CD4-positive, alpha-beta T cell treated with Interleukin-17A for 1 hour (primary cell): ENCODE measurements at places on chromosomes 12 and 14.

DNA sequence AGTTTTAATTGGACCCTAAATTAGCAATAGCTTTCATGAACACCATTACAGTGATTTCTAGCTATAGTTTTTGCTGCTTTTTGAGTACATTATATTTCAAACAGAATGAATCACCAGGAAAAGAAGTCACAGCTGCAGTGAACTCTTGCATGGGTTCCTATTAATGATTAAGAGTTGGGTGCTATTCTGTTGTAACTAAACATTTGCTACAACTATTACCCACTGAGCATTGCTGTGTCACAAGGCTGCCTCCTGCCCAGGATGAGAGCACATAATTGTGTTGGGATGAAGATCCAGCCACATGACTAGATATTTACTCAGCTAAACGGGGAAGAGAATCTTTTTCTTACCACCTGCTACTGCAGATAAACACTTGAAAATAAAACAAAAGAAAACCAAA lies 152.7 kb downstream of the GXYLT1 start:
- DNase-seq = no peak

GRCh38 chr12:116421785-116422538 lies 137.2 kb upstream of the MAP1LC3B2 start:
- no peak for DNase-seq

DNA sequence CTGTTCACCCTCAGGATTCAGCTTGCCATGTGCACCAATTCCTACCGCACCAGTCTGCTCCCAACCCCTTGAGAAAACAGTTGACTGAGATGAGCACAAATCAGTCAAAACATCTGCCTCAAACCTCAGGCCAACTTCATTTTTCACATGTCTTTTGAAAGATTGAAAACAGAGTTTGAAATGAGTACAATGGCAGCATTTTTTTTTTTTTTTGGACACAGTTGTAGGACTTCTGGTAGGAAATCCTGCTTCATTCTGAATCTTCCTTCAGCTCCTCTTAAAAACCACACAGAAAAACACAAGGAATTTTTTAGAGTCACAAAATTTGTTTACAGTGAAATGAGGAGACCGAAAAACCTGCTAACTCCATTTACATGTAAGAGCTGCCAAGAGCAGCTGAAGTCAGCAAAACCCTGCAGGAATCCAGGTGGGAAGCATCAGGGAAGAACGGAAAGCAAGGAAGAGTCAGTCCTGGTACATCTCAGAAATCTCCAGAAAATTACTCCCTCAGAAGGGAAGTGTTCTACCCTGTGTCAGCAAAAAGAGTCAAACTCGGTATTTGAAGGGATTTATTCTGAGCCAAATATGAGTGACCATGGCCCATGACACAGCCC lies 100.3 kb upstream of the TMTC1 start:
- DNase-seq = no peak

DNA sequence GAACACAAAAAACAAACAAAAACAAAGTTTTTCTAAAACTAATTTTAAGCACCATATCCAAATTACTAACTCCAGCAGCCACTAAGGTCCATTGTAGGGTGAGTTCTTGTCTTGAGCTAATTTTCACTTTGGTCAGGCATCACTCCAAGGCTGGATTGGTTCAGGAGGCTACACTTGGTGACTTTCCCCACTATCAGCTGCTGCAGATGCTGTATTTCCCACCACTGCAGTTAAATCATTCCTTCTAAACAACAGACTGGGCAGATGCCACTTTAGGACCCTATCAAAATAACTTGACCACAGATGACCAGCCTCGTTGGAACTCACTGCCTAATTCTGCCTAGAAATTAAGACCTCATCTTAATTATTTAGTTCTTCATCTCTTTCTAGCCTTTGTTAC lies 140.5 kb downstream of the SLC16A7 start:
- no peak for DNase-seq

GRCh38 chr12:124509300-124509675 lies 58.1 kb downstream of the NCOR2 start:
- no peak for DNase-seq

- no peak for DNase-seq
These were observed 65.6 kb upstream of the DLK1 start for GRCh38 chr14:100660882-100661635.

DNA sequence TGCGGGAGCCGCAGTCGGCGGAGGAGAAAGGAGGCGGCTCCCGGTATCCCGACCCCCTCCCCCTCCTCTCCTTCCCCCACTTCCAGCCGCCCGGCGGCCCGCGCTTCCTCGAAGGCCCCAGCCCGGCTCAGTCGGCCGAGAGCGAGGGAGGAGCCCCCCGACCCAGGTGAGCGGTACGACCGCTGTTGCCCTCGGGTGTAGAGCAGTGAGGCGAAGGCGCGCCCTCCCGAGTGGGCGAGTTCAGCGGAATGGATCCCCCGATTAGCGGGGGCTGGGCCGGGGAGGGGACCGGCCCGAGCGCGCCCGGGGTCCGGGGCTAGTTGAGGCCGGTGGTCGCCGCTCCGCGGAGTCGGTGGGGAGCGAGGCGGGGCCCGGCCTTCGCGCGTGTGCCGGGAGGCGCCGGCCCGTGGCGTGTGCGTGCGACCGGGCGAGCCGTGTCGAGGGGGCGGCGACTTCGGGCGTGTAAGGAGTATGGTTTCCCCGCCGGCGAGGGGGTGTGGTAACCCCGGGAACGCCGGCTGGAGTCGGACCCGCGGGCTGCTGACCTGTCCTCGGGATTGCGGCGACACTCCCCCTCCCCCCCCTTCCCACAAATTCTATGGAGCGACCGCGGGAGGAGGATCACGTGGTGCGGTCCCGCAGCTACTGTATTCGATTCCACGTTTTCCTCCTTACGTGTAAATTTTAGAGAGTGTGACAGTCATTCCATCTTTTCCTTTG lies 501 bp downstream of the RIMKLB start:
- DNase-seq = peak; percentile 42

- DNase-seq = no peak
These were observed 364.3 kb downstream of the TMEM121 start for GRCh38 chr14:105890474-105891220.

- DNase-seq = no peak
These were observed 22.5 kb downstream of the CABP1 start for GRCh38 chr12:120662879-120663278.

GRCh38 chr14:62117010-62117750 lies 355.0 kb downstream of the SNAPC1 start:
- peak; percentile 51 for DNase-seq

- no peak for DNase-seq
These were observed 920.5 kb downstream of the NRXN3 start for GRCh38 chr14:79090641-79091180.

- DNase-seq = no peak
These were observed 73.9 kb downstream of the NEDD1 start for GRCh38 chr12:96980991-96981414.

- no peak for DNase-seq
These were observed 47.2 kb downstream of the UBE3B start for GRCh38 chr12:109524466-109525278.

- peak; percentile 22 for DNase-seq
These were observed 1.4 kb upstream of the RNF10 start for GRCh38 chr12:120532701-120533238.

- no peak for DNase-seq
These were observed 44.2 kb upstream of the RASSF3 start for GRCh38 chr12:64566122-64566521.

DNA sequence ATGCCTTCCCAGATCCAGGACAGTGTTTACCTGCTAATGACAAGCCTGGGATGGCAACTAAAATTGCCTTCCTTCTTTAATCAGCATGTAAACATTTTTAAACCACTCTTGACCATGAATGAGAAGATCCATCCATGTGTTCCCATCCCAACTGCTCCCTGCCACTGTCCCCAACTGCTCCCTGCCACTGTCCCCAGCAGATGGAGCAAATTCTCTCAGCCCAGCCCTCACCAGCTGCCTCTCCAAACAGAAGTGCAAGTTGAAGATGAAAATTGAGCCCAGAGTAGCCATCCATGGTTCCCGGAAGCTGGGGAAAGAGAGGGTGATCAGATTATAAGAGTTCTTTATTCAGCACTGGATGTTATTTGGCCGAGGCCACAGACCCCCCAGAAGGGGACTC lies 133.1 kb downstream of the SLC15A4 start:
- DNase-seq = no peak

DNA sequence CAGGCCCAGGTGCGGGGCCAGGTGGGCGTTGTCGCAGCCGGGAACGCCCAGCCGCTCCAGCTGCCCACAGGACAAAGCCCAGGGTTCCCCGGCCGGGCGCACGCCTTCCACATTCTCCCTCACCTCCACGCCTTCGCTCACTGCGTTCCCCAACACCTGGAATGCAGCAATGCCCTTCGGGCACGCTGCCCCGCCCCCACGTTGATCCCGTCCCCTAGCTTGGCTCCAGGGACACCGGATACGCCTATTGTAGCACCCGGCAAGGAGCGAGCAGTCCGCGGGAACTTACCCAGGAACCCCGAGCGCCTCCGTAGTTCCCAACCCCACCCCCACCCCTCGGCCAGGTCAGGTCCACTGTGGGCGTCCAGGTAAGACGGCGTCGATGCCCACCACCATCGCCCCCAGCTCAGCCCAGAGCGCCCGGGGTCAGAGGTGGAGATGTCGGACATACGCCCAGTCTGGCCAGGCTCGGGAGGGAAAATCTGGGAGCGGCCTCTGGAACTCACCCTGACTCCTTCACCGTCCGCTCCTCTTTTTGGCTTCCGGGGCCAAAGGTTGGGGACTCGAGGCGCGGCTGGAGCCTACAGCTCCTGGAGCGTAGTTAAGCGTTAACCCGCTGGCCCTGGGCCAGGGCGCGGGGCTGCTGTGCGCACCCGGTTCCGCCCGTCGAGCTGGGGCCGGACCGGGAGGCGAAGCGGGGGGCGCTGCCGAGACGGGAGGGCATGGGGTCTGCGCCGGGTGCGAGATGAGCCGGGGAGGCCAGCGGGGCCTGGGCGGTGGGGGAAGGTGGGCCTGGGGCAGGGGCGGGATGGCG lies 594 bp upstream of the CEP170B start:
- no peak for DNase-seq

- peak; percentile 32 for DNase-seq
These were observed 2.0 kb upstream of the MDM1 start for GRCh38 chr12:68334132-68334531.

DNA sequence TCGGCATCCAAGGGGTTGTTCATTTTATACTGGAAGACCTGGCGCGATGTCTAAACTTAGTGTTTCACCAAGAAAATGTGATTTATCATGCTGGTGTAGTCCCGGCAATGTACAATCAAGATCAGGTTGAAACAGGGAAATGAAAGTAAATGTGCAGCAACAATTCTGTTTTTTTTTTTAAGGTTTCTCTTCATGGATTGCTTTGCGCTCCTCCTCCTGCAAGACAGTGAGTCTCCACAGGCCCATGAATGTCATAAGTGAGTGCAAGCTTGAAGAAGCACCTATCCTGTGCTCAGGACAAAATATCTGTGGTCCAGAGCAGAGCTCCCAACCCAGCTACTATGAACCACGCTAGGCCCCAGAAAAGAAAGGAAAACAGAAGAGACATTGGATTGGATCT lies 143.4 kb downstream of the KCNK10 start:
- DNase-seq = no peak

DNA sequence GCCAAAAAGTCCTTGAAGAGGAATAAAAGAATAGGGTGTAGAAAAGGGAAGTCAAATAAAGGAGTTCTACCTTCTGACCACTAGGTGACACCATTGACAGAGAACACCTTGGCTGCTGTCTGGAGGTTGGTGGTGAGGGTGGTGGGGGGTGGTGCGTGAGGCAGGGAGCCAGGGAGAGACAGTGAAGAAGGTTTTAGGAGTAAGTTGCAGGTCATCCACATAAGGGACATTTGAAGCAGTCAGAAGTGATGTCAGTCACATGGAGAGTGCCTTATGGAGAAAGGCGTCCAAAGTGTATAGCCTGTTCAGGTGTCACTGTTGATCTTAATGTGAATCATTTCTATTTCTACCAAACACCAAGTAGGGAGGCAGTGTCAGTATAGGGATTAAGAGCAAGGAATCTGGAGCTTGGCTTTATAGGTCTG lies 279.3 kb upstream of the DDHD1 start:
- peak; percentile 1 for DNase-seq

GRCh38 chr14:60211153-60211552 lies 37.9 kb upstream of the PPM1A start:
- no peak for DNase-seq

- DNase-seq = no peak
These were observed 223.2 kb upstream of the SOX5 start for GRCh38 chr12:24172773-24173066.

GRCh38 chr12:10553148-10553547 lies 47.5 kb downstream of the EIF2S3B start:
- peak; percentile 49 for DNase-seq

- DNase-seq = no peak
These were observed 2.9 kb upstream of the DHRS2 start for GRCh38 chr14:23633160-23633701.

GRCh38 chr12:90343966-90344365 lies 611.0 kb downstream of the CCER1 start:
- DNase-seq = no peak

DNA sequence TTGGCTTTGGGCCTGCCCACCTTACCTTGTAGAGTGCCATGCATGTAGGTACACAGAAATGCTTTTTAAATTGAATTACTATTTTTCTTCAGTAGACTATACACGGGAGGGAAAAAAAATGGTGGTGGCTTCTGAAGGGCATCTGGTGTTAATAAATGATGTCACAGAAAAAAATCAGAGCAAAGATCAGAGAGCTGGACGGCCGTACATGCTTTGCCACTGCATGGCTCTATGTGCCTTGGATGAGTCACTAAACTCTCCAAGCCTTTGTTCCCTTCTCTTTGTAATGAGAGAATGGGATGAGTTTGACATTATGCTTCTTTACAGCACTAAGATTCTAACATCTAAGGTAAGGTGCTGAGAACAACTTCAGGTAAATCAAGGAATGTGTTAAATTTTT lies 376.4 kb upstream of the DDHD1 start:
- no peak for DNase-seq

GRCh38 chr14:93078870-93079269 lies 36.9 kb downstream of the ITPK1 start:
- no peak for DNase-seq
